AG10803 (cell line): ENCODE measurements at places on chromosomes 16 and 17.

GRCh38 chr17:79948406-79948944, 87.2 kb downstream of the TBC1D16 start:
- no peak for DNase-seq

DNA sequence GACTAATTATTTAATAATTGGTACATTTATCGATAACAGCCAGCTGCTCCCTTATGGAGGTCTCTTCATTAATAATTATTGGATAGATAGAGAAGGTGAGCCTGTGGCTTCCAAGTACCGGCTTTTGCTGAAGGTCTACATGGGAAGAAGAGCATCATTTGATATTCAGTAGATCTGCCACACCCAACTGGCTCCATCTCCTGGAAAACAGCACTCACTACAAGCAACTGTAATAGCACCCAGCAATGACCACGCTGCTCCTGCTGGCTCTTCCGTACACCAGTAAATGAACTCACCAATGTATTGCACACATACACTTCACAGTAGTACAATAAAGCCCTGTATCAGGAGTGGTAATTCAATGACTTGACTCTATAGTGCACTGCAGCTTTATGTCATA, 19.5 kb downstream of the MARVELD3 start:
- peak; percentile 13 for DNase-seq

DNA sequence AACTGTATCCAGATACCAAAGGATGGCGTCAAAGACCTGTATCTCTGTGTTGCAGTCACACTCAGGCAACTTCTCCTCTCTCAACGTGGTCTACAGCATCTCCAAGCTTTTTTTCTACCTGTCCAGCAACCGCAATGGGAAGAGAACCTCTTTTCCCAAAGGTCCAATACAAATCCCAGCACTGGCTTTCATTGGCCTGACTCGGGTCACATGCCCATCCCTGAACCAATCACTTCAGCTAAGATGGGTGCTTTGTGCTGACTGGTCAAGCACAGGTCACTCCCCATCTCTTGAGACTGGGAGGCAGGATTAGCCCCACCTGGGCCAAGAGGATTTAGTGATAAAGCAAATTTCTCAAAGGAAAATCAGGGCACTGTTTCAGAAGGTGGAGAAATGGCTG, 71.2 kb upstream of the C16orf82 start:
- no peak for DNase-seq

DNA sequence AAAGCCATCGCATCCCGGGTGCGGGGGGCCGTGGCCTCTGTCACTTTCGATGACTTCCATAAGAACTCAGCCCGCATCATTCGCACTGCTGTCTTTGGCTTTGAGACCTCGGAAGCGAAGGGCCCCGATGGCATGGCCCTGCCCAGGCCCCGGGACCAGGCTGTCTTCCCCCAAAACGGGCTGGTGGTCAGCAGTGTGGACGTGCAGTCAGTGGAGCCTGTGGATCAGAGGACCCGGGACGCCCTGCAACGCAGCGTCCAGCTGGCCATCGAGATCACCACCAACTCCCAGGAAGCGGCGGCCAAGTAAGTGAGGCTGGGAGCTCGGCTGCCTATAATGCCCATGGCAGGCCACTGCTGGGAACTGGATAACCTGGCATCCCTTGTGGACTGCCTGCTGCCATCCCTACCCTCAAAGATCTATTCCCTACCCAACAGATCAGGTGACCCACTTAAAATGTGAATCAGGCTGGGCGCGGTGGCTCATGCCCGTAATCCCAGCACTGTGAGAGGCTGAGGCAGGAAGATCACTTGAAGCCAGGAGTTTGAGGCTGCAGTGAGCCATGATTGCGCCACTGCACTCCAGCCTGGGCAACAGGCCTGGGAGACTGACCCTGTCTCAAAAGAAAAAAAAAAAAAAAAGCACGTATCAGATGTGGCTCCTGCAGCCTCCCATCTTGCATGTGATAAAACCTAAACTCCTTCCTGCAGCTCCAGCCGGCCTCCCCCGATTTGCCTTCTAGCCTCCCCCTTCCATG, 18.3 kb downstream of the CDIPT start:
- peak; percentile 33 for DNase-seq

DNA sequence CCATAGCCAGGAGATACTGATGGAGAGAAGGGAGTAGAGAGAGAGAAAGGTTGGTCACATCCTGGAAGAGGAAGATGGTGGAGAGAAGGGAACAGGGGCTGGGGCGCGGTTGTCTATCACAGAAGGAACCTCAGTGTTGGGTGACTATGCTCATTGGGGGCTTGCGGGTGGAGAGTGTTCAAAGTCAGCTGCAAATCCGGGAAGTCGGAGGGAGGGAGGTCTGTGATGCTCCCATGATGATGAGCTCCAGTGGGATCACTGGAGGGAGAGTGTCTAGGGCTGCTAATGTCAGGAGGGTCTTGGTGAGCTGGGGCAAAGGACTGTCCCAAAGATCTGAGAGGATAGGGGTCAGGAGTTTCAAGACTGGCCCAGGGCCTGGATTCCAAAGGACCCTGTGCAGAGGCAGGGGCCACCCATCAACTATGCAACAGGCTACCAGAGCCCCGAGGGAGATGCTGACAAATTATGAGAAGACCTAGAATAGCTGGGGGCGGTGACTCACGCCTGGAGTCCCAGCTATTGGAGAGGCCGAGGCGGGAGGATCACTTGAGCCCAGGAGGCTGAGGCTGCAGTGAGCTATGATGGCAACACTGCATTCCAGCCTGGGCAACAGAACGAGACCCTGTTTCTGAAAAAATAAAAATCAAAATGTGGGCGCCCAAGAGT, 2.6 kb downstream of the SPDYE4 start:
- DNase-seq, result no peak

GRCh38 chr16:17557480-17557879, 86.7 kb upstream of the XYLT1 start:
- no peak for DNase-seq

DNA sequence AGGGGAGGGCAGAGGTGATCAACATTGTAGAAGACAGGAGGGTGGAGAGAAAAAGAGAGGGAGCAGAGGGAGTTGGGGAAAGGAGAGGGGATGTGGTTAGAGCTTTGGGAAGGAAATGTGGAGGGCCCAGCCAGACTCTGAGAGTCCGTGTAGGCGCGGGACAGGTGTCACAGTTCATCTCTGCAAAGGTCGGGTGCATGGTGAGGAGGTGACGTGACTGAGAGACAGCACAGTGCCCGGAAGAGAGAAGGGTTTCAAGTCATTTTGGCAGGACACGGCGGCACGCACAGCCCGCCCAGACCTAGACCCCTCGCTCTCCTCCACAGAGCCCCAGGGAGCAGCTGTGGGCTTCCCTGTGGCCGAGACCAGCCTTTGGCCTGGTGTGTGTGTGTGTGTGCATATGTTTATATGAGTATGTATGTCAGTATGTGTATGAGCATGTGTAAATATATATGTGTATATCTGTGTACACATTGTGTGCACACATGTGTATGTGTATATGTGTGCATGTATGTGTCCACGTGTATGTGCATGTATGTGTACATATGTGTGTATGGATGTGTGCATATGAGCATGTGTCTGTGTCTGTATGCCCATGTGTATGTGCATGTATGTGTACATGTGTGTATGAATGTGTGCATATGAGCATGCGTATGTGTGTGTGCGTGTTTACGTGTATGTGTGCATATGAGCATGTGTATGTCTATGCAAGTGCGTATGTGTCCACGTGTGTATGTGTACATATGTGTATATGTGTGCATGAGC, 104.6 kb downstream of the SEC14L1 start:
- no peak for DNase-seq
